ENCODE measurements at places on chromosomes 2 and 18. TPM values are rescaled to one million over a fixed set of nuclear protein-coding genes. Genes with fewer than 3 reads are reported as not detected.

DNA sequence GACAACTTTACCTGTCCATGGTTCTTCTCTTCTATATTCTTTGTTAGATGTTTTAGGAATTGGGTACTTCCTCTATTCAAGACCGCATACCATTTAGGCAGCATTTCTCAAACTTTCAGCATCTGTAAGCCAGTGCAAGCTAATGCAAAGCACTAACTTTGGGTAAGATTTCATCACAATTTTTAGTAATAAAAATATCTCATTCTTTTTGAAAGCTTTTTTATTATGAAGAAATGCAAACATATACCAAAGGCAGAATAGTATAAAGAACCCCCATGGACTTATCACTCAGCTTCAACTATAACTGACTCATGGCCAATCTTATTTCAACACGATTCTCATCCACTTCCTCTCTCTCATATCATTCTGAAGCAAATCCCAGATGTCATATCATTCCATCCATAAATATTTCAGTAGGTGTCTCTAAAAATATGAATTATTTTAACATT lies 32.9 kb downstream of the INO80C start:
- DNase-seq, result no peak

DNA sequence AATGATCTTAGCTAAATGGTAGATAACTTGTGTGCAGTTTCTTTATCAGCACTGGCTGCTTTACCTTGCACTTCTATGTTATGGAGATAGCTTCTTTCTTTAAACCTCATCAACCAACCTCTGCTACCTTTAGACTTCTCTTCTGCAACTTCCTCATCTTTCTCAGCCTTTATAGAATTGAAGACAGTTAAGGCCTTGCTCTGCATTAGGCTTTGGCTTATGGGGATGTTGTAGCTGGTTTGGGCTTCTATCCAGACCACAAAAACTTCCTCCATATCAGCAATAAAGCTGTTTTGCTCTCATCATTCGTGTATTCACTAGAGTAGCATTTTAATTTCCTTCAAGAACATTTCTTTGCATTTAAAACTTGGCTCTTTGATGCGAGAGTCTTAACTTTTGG lies 123.7 kb downstream of the PIK3C3 start:
- no peak for DNase-seq

GRCh38 chr18:24244698-24245097 lies 105.8 kb downstream of the CABYR start:
- no peak for DNase-seq

GRCh38 chr2:854460-854859 lies 96.2 kb upstream of the SNTG2 start:
- DNase-seq, result no peak

The KLHL41 gene
- 0.99 TPM for total RNA-seq

The TRIM43 gene
- total RNA-seq, result not detected

GRCh38 chr2:240292035-240292574 lies 143.4 kb upstream of the GPC1 start:
- DNase-seq, result peak; percentile 82

GRCh38 chr2:188629753-188630527 lies 338.3 kb downstream of the GULP1 start:
- no peak for DNase-seq

GRCh38 chr2:40287195-40287594 lies 164.7 kb downstream of the SLC8A1 start:
- DNase-seq, result no peak

GRCh38 chr2:88199912-88200682 lies 30.0 kb downstream of the THNSL2 start:
- DNase-seq, result no peak

- no peak for DNase-seq
Observed at GRCh38 chr18:61606759-61607158, 273.5 kb downstream of the CDH20 start.

DNA sequence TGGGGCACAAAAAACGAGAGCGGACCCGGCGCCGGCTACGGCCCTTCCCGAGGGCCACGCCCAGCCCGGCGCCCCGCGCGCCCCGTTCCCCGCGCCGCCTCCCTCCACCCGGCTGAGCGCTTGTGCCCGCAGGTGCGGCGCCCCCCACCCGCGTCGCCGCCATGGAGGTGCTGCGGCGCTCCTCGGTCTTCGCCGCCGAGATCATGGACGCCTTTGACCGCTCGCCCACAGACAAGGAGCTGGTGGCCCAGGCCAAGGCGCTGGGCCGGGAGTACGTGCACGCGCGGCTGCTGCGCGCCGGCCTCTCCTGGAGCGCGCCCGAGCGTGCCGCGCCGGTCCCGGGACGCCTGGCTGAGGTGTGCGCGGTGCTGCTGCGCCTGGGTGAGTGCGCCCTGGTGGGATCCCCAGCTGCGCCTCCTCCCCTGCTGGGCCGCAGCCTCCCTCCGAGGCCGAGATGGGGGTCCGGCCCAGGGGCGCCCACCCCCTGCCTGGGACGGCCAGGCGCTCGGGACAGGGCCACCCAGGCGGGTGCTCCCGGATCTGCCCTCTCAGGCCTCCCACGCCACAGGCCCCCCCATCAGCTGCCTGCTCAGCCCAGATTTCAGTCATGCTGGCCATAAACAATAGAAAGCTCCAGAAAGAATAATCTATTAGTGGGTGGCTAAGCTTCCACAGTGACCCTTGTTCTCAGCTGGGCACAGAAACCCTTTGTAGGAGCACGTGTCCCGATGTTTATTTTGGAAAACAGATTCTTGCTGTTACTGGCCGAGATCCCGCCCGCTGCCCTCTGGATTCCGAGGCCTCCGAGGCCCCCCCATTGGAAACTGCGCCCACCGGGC lies 997 bp downstream of the BOK start:
- no peak for DNase-seq

The NR4A2 gene
- total RNA-seq, result 2.8 TPM

- DNase-seq, result no peak
Observed at GRCh38 chr2:101706819-101707177, 9.3 kb downstream of the MAP4K4 start.

DNA sequence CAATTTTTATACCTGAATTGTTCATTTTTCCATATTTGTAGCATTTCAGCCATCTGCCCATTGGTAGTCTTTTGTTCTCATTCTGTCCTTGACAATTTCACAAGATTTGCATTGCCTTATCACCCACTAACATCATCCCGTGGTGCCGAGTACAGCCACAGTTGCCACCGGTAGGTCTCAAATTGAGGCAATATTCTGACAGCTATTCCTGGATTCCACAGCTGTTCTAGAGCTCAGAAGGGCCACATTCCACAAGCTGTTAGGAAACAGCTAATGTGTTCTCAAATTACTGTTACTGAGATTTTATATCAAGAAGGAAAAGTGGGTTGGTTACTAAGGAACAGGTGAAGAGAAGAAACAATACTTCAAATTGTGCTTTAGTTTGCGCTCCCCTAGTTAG lies 178.8 kb downstream of the RPRM start:
- DNase-seq, result no peak

- DNase-seq, result no peak
Observed at GRCh38 chr2:182672466-182673165, 43.4 kb upstream of the DNAJC10 start.

The TNS1 gene
- 1,001 TPM for total RNA-seq

The CFAP65 gene
- total RNA-seq, result not detected

The REG1B gene
- total RNA-seq, result not detected

- no peak for DNase-seq
Observed at GRCh38 chr2:48870503-48870902, 115.0 kb upstream of the LHCGR start.

- no peak for DNase-seq
Observed at GRCh38 chr2:233089851-233090250, 29.7 kb downstream of the INPP5D start.

- no peak for DNase-seq
Observed at GRCh38 chr2:111091811-111092211, 28.9 kb upstream of the BCL2L11 start.

DNA sequence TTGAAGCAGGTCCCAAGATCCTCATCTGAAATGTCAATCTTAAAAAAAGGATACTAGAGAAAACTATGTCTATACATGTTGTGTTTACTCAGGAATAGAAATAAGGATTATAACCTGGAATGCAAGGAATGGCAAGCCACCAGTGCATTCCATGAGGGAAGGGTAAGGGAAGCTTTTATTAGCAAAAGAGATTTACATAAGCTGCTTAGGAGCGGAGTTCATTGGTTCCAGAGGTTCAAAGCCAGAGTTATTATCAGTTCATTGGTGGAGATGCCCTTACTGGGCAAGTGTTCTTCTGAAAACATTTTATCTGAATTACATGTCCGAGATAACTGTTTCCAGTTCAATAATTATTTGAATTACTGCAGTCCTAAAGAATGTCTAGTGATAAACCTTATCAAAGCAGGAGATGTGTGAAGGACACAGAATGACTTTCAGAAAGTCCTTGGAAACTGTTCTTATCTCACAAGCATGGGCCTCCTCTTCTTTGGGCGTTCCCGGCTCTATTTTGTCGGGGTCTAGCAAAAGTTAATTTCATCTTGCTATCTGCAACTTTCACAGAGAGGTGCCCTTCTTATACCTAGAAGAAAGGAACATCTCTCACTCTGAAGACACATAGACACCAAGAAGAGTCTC lies 23.5 kb downstream of the COMMD1 start:
- peak; percentile 5 for DNase-seq

DNA sequence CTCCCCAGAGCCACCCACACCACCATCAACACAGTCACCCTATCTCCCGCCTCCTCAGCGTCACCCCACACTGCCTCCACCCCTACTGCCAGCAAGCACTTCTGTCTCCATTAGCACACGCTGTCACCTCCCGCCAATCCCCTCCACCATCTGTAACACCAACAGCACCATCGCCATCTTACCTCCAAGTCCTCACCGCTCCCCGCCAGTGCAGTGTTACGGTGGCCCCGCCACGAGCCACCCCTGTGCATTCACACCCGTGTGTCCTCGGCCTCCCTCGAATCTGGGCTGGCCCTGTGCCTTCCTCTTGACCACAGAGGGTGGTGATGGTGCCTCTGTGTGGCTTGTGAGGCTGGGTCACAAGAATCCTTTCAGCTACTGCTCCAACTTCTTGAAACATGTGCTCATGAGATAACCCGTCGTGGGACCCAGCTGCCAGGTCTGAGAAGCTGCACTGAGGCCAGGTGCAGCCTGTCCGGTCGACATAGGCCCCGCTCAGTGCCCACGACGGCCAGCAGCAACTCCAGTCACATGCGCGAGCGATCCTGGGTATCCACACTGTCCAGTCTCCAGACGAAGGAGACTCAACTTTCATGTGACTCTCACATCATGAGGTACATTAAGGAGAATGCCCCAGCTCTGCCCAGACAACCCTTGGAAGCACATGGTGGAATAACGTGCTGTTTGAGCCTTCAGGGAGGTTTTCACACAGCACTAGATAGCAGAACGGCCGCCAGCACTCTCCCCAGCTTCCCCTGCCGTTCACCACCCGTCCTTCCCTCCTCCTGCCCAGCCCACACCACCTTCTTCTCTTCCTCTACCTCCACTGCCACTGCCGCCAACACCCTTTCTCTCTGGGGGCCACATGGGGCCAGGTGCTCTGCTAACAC lies 72.6 kb upstream of the ASB18 start:
- peak; percentile 89 for DNase-seq

The ANXA4 gene
- total RNA-seq, result 49.2 TPM

GRCh38 chr2:18178736-18179349 lies 300.4 kb downstream of the KCNS3 start:
- no peak for DNase-seq

DNA sequence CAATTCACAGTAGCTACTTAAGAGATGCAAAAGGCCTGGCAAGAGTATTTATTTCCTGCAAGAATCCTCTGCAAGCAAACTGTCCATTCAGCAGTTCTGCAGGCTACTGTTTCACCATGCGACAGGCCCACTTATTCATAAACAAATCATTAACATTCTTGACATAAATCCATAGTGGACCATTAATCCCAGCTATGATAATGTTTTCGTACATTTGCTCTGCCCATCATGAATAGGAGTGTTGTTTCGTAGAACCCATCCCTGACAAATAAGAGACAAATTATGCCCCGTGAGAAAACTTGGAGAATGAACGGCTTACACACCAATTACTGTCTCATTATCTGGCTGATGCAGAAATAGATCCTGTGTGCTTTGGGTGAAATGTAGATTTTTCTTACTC lies 65.4 kb downstream of the PID1 start:
- no peak for DNase-seq

DNA sequence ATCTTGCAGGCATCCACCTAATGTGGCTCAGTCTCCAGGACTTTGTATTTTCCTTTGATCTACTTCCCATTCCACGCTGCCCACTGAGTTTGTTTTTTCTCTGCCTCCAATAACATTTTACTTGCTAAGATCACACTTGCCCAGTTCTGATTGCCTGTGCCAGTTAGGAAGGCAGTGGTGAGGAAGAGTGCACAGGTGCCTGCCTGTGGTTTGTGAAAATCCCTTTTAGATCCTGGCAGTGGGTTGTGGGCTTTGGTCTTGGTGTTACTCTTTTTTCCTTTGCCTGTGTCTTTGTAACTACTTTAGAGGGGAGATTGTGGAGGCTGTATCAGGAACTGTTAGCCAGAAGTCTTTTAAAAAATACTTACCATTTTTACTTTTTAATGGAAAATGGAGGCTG lies 36.9 kb upstream of the KCNG2 start:
- no peak for DNase-seq

The TMEM163 gene
- 0.42 TPM for total RNA-seq

DNA sequence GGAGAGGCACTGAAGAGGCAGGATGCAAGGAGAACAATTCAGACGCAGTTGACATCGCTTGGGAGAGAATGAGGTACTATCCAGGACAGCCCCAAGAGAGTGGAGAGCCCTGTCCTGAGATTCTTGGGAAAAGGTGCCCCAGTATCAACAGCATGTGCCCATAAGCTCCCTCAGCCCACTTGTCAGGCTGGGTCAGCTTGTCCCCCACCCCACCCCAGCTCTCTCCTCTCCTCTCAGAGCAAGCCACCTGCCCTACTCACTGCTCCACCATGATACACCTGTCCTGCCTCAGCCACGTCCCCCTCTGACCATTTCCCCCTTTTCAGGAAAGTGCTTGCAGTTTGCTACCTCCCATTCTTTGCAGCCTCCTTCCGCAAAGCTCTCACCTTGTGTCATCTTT lies 111.8 kb downstream of the XRCC5 start:
- no peak for DNase-seq

DNA sequence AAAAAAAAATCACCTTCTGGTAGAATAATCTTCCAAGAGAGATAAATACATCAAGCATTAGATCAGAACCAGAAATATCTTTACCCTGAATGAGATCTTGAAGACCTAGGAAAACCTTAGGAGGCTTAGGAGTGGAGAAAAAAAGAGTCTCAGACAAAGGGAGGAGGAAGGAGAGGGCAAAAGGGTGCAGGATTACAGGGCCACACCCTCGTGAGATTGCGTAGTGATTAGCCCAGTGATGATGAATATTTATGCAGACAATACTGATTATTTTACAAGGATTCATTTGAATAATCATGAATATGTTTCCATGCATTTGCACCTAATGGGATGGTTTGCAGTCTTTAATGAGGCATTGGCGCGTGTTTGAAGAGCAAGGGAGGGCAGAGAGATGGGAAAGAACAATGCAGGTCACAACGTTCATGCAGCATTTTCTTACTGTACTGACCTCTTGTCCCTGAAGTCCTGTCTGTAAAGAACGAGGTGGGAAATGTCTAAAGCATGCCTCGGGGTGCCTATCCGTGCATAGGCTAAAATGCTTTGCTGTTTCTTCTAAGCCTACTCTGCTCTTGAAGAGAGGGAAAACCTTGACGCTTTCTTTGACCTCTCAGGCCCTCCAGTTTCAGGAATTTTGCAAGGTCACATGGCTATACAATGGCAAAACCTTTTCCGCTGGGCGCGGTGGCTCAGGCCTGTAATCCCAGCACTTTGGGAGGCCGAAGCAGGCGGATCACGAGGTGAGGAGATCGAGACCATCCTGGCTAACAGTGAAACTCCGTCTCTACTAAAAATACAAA lies 18.6 kb upstream of the ZNF532 start:
- DNase-seq, result no peak

Measured in esophagus muscularis mucosa (tissue), 4 donors.